ENCODE measurements at places on chromosomes 12 and 14.

GRCh38 chr12:66189889-66190288 lies 875 bp downstream of the IRAK3 start:
- DNase-seq: no peak

GRCh38 chr12:121535150-121536053 lies 45.4 kb downstream of the KDM2B start:
- no peak for DNase-seq

GRCh38 chr14:69688299-69688649 lies 76.9 kb downstream of the SUSD6 start:
- no peak for DNase-seq

GRCh38 chr14:86654558-86655184 lies 1124.7 kb downstream of the FLRT2 start:
- no peak for DNase-seq

DNA sequence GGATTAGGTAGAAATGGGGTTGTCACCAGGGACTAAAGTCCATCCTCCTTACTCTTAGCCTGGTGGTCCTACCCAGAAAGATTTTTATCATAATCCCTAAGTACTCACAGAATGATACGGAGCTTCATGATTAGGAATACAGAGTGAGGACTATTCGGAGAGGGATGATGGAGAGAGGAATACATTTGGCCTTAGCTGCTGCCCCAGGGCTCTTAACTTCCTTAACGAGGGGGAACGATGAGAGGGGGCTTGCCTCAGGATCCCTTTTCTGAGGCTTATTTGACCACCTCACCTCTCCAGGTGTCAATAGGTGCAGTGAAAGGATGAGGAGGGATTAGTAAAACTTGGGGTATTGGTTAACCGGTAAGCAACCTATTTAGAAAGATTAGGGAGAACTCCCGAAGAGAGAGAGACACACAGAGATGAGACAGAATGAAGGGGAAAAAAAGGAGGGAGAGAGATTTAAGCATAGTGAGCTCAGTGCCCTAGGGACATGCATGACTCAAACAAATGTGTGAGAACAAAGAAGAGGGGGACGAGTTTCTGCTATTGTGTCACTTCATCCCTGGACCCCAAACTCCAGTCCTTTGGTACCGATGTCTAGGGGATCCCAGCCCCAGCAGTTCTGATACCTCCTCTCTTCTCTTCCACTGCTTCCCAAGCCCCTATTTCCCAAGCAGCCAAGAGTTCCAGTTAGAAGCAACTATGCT lies 1.1 kb downstream of the NFE2 start:
- DNase-seq: no peak

GRCh38 chr12:71731439-71732356 lies 23.0 kb upstream of the RAB21 start:
- DNase-seq: peak; percentile 73

DNA sequence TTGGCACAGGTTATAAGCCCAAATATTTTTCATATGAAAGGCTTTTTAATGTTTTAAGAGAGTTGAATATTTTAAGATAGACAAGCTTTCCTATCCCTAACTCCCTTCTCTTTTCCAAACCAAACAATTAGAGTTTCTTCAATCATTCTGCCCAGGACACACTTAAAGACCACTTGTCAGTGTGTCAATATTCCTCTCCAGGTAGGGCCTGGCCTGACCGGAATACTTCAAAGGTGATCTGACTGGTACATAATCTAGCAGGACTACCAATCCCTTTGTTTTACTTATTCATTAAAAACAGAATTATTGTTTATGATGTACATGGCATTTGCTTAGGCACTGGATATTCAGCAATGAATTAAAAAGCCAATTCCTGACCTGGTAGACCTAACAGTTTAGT lies 24.2 kb upstream of the SNRPF start:
- DNase-seq: no peak

- no peak for DNase-seq
These were observed 27.3 kb upstream of the CD9 start for GRCh38 chr12:6172862-6173261.

GRCh38 chr12:87929346-87929745 lies 99.9 kb downstream of the C12orf50 start:
- DNase-seq: no peak

DNA sequence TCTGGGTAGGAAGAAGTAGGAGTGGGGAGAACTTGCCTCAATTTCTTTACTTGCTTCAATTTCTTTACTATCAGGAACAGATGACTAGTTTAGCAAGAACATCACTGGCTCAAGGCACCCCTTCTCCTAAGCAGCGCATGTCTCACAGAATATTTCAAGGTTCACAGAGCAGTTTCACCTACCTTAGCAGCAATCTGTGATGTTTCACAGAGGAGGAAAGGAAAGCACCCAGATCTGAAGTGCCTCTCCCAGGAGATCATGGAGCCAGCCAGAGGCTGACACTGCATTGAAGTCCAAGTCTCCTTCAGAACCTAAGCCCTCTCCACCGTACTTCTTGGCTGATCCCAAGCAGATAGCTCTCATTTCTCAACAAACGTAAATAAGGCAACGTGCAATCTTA lies 118.7 kb upstream of the PCED1B start:
- DNase-seq: no peak

GRCh38 chr12:117803001-117803400 lies 165.8 kb downstream of the KSR2 start:
- no peak for DNase-seq

GRCh38 chr12:42446761-42447160 lies 120.8 kb downstream of the PPHLN1 start:
- DNase-seq: no peak

DNA sequence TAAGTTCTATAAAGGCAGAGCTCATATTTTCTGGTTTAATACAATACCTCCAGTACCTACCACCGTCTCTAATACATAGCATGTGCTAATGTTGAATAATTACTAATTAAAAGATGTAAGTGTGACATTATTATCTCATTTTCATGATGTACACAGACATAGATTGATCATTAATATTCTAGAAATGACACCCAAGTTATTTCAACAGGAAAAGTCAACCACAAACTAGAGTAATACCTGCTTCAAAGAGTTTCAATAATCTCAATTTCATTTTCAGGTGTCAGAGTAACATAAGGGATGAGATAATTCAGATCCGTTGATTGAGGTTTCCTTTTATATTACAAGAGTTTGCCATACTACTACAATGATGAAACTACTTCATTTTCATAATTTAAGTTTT lies 388.9 kb downstream of the SOX5 start:
- DNase-seq: no peak

GRCh38 chr14:69876221-69876847 lies 2.9 kb upstream of the SMOC1 start:
- no peak for DNase-seq

GRCh38 chr12:121087467-121088194 lies 45.0 kb upstream of the P2RX7 start:
- DNase-seq: no peak

- DNase-seq: no peak
These were observed 272.7 kb upstream of the DIO3 start for GRCh38 chr14:101288436-101289229.

DNA sequence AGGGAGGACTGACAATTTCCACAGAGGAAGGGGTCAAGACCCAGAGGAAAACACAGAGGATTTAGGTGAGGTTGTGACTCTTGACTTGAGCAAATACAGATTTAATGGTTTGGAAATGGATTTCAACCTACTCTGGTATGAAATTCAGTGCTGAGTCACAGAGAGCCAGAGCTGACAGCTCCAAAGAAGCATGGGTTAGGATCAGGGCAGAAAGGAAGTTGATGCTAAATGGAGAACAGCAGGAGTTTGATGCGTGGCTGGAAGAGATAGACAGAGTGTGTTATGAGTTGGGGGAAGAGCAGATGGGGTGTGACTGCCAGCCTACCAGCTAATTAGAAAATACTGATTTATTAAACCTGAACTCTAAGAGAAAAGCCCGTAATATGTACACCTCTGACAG lies 272.6 kb downstream of the FOXG1 start:
- no peak for DNase-seq
